ENCODE measurements at places on chromosomes 12 and 14. TPM values are rescaled to one million over a fixed set of nuclear protein-coding genes. Genes with fewer than 3 reads are reported as not detected.

The GPR135 gene
- 6.7 TPM for total RNA-seq

- DNase-seq = no peak
Measured at GRCh38 chr12:110948041-110948440, 27.7 kb upstream of the MYL2 start.

GRCh38 chr12:71456316-71456715 lies 16.7 kb downstream of the LGR5 start:
- no peak for DNase-seq

- DNase-seq = no peak
Measured at GRCh38 chr14:72544615-72545387, 349.1 kb downstream of the DPF3 start.

GRCh38 chr14:50425816-50426215 lies 29.1 kb upstream of the CDKL1 start:
- peak; percentile 88 for DNase-seq
